Posterior vena cava (tissue), 2 donors: ENCODE measurements at places on chromosomes 3 and 15.

GRCh38 chr3:19046440-19046839, 101.9 kb upstream of the KCNH8 start:
- no peak for DNase-seq

DNA sequence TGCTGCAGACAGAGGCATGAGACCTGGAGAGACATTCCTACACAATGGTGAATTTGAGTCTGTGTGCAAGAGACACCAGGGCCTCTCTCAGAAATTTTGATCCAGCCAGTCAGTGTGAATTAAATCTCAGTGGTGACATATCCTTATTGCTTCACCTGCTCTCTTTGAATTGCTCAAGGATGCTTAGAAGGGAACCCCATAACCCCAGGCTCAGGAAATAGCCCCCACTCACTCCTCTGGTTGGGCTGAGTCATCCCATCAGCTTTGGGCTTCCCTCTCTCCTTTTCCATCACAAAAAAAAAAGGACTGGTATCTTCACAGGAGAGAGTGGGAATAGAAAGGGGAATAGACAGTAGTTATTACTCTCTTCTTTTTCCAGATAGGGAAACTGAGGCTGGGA, 33.0 kb upstream of the LARS2 start:
- no peak for DNase-seq

DNA sequence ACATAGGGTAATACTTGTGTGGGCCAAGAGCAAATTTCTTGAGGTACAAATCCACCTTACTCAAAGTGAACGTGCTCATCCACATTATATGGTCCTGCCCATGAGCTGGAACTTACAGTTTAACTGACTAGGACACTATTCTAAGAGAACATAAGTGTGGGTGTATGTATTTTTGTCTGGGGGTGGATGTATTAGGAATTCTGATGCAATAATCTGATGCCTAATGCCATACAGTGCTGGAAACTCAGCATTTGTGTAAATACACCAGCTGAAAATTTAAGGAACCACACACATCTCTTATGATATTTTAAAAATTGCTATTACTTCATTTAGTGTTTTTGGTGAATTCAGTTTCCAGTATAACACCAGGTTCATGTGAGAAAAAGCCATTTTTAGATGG, 1350.7 kb downstream of the ZPLD1 start:
- DNase-seq, result no peak

GRCh38 chr3:119500265-119500664, 1.9 kb downstream of the TIMMDC1 start:
- DNase-seq, result no peak

- DNase-seq, result no peak
These were observed 33.6 kb downstream of the HEG1 start for GRCh38 chr3:125022206-125022605.

DNA sequence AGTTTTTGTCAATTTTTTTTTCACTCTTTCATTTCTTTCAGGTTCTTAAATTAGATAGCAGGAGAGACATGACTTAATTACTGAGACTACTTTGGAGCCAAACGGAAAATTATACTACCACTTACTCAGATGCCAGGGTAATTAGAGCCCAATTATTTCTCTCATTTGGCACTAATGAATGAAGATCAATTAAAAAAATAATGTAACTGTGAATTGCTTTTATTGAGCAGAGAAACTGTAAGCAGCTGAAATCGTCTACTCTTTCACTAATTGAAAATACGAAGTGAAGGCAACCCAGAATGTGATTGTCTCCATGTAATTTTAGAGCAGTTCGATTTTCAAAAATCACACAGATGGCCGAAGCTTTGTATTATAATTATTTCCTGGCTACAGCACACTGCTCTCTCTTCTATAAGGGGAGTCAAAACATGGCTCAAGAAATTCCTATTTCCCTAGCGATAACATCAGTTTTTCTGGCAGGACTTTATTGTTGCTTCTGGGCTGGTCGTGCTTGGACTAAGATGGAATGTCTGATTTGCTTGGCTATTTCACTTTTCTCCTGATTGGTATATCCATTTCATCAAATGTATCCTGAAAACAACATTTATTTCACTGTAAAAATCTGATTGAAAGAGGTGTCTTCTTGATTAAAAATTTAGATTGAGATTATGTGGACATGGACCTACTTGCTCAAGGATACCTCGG, 55.8 kb upstream of the PDZRN3 start:
- no peak for DNase-seq

- DNase-seq, result no peak
These were observed 90.1 kb upstream of the RGMA start for GRCh38 chr15:93179072-93179471.

- DNase-seq, result peak; percentile 94
These were observed 15.0 kb downstream of the PTH1R start for GRCh38 chr3:46892285-46893145.

- no peak for DNase-seq
These were observed 1124.8 kb downstream of the SI start for GRCh38 chr3:163953526-163953925.

GRCh38 chr3:108914774-108915641, 38.7 kb downstream of the GUCA1C start:
- DNase-seq, result no peak

DNA sequence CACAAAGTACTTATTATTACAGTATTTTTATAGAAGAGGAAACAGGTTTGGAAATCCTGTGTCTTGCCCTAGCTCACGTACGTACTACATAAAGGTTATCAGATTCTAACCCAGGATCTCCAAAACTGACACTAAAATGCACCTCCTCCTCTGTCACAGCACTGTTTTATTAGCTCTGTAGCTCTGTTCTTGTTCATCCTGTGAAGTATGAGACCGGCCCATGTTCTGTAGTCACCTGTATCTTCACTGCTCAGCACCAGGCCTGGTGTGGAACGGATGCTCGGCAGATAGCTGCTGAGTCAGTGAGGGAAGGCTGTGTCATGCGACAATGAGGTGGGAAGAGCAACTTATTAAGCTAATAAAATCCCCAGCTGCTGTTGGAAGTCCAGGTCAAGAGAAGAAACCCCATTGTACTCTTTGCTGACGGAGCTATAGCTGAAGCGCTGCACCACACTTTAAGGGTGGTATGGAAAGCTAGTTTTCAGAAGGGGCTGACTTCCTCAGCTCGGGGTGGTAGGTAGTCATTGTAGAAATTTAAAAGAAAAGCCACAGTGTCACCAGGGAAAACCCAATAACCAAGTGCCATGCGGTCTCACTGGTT, 22.8 kb downstream of the BCL2A1 start:
- DNase-seq, result no peak
